ENCODE measurements at places on chromosomes 13 and 19.

- no peak for DNase-seq
Observed at GRCh38 chr19:50459067-50459456, 17.2 kb upstream of the EMC10 start.

GRCh38 chr13:46086421-46086922 lies 18.4 kb downstream of the CPB2 start:
- DNase-seq = no peak

DNA sequence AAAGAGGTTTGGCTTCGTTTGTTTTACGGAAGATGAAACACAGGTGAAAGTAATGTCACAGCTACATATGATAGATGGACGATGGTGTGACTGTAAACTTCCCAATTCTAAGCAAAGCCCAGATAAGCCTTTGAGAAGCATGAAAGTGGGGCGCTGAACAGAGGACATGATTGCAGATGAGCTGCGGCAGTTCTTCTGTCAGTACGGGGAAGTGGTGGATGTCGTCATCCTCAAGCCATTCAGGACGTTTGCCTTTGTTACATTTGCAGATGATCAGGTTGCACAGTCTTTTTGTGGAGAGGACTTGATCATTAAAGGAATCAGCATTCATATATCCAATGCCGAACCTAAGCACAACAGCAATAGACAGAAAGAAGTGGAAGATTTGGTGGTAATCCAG lies 111.5 kb upstream of the DIAPH3 start:
- DNase-seq = no peak

GRCh38 chr19:8120636-8121480 lies 28.5 kb downstream of the FBN3 start:
- DNase-seq = no peak

DNA sequence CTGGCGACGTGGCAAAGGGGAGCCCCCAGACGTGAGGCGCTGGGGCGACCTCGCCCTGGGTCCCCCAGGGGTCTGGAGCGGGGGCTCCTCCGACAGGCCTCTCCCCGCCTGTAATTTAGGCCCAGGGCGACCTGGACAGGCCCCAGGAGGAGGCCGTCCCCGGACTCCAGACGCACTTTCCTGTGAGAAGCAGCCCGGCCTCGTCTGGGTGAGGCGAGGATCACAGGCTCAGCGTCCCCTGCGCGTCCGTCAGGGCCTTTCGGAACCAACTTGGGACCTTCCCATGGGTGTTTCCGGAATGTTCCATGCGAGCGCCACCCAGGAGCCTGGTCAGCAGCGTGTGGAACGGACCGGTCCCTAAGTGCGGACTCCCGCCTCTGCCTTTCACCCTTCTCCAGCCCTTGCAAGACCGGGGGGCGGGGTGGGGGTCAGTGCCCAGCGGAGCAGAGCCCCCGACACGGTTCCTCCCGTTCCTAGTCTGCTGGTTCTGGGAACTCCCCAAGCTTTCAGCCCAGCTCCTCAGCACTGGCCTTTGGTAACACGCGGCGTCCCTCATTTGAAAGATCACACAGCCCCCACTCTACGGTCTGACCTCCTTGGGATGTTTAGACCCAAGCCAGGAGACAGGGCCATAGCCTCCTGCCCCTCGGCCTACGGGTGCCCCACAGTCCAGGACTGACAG lies 1.1 kb upstream of the GRTP1 start:
- DNase-seq = no peak

GRCh38 chr13:74191410-74191809 lies 57.2 kb upstream of the KLF12 start:
- DNase-seq = no peak
